ENCODE measurements at places on chromosomes 1 and 21.
A peak's percentile ranks its signal among the peaks of the same experiment; 100 is the strongest.

DNA sequence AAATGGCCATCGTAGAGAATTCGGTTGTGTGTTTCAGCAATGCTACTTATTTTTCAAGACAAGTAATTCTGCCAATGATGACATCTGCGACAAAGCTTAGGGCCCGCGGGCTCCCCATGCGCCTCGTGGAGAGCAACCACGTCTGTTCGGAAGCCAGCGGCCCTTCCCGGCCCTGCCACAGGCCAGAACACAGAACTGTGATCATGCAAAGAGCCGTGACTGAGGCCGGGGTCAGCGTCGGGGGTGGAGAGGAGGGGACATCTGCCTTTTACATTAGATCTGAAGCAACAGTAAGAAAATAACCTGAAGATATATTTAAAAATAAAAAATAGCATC lies 103.7 kb downstream of the PGBD5 start:
- DNase-seq = no peak

DNA sequence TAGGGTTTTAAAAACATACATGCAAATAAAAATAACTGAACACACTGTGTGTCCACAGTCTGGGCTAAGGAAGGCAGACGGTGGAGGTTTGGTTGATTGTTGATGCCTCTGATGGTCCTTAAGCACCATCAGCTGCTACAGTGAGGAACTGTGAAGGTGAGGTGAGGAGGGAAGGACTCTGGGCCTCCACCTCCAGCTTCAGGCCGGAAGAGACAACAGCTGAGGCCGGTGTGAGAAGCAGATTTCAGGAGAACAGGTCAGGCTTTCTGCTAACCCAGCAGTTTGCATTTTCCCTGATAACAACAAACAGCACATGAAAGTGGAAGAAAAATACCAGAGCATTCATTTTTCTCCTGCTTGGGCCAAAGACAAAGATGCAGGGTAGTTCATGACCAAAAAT lies 189.9 kb upstream of the AJAP1 start:
- no peak for DNase-seq

GRCh38 chr21:14403681-14404318 lies 20.9 kb upstream of the HSPA13 start:
- no peak for DNase-seq

DNA sequence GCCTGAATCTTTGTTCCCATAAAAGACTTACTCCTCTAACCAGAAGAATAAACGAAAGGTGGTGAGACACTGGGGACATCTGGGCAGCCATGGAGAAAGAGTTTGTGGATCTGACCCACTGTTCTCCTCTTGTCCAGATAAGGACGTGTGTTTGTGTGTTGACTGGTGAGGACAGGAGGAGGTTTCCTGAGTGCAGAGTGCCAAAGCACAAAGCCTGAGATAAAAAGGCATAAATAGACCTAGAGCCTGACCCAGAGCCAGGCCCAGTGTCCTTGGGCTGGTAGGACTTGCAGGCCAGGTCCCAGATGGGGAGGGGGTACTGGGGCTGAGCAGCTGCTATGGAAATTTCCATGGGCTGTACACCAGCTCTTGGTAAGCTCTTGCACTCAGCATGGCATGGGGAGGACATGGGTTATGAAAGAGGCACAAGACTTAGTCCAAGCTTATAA lies 19.6 kb upstream of the COQ8A start:
- DNase-seq = no peak

GRCh38 chr1:233597489-233597901 lies 16.4 kb upstream of the KCNK1 start:
- DNase-seq = no peak

DNA sequence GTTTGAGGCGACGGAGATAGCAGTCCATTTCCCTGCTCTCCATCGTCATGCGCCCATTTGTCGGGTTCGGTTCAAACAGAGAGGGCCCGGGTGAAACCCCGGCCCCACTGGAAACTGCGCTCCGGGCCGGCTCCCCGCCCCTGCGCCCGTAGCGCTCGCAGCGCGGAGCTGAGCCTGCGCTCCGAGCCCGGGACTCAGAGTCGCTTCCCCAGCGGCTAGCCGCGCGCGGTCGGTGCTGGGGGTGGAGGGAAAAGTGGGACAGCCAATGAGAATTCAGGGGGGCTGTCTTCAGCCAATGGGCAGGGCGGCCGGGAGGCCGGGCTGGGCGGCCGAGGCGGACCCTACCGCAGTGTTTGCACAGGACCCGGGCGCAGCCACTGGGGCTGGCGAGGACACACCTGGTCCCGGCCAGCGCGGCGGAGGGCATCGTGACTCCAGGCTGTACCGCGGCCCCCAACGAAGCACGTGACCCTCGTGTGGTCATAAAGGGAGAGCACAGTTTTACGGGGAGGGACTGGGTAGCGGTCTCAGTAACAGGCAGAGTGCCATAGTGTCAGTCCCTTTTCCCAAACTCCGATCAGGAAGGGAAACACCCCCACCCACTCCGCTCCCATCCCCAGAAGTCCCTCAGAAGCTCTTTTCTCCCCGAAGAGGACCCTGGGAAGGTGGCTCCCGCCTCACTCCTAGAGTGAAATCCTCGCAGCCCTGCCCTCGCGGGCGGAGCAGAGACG lies at the start of gene INKA2:
TSS of gene INKA2 (minus strand) at position 202 of the 731 bp plus-strand sequence. CDS start at position 49, 153 bp downstream.
- peak; percentile 88 for DNase-seq

- DNase-seq = no peak
Measured at GRCh38 chr1:14648391-14648790, 49.9 kb downstream of the KAZN start.

DNA sequence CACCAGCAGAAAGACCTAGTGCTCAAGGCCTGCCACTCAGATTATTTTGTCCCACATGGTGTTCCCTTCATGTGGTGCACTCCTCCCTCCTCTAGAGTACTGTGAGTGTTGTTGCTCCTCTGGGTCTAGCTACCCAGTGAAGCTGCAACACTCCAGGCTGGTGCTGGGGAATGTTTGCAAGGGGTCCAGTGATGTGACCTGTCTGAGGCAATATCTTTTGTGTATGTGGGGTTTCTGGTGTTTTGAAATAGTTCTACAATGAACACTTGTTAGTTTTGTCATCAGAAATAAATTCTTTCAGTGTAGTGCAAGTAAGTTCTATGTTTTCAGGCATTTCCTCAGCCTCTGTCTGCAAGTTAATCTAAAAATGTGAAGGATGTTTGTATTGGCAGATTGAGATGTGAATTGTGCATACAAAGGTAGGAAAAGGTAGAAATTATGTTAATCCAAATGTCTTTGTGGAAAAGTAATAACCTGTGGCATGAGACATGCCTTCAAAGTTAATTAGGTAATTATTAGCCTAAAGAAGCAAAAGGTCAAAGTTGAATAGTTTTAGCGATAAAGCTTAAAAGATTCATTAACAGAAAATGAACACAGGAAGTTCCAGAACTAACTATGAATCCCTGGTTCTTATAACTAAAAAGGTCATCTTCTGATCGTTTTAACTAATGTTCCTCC lies 616.8 kb downstream of the LTN1 start:
- DNase-seq = no peak

DNA sequence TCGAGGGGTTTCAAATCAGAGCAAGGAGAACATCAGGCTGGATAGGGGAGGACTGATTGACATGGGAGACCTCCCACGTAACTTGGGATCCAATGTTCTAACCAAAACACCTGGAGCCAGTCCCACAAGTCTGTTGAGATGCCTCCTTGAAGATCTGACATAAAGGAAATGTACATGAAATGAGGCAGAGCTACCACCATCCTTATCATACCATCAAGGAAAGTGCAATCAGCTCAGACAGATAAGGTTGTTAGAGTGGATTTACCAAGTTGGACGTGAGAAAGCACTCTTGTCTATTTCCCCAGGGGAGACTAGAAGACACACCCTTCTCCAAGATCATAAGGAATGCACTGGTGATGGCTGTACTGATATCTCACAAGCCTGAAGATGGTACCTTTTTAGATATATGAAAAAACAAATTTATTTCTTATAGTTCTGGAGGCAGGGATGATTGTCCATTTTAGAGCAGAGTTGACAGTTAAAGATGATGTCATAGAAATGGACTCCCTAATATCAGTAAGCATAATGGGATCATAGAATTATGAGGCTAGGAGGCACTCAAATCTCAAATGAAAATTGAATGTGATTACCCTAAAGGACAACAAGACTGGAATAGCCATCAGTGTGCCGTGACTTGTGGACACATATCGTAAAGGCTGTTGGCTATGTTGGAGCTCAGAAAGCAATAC lies 129.1 kb upstream of the RAB4A start:
- no peak for DNase-seq

- DNase-seq = no peak
Measured at GRCh38 chr1:203673550-203674411, 47.1 kb downstream of the ATP2B4 start.

DNA sequence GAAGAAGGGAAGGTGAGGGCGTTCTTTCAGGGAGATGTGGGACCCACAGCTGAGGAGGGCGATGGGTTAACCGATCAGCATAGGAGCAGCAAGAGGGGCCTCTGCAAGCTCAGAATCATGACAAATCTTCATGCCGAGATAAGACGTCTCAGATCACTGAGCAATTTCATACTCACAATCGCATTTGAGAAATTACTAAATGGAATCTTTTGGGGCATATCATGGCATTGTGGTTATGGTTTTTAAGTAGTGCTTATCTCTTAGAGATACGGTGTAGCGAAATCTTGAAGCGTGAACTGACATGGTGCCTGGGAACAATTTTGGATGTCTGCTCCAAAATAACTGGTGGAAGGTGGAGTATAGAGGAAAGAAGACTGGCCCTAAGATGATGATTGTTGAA lies 6.2 kb downstream of the TNNT2 start:
- no peak for DNase-seq

DNA sequence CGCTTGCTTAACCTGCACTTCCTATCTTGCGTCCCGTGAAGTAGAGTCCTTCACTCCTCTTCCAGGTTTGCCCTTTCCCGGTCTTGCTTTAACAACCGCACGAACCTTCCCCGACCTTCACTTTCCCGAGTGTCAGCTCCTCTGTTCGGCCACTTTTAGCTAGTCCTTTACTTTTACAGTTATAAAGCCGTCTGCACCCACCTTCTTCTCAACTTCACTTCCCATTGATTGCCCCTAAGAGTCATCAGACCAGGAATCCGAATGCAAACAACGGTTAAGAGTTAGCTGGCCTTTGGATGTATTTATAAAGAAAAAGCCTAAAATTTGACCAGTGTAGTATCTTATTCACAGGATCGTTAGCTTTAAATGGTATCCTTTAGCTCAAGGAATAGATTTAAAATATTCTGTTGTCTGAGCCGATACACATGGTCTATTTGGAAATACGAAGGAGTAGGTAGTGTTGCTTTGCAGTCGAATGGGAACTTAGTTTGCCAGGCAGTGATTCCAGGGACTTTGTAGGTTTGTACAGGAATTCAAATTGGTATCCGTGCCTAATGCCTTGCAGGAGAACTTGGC lies 1.4 kb downstream of the PPP2R5A start:
- DNase-seq = no peak

DNA sequence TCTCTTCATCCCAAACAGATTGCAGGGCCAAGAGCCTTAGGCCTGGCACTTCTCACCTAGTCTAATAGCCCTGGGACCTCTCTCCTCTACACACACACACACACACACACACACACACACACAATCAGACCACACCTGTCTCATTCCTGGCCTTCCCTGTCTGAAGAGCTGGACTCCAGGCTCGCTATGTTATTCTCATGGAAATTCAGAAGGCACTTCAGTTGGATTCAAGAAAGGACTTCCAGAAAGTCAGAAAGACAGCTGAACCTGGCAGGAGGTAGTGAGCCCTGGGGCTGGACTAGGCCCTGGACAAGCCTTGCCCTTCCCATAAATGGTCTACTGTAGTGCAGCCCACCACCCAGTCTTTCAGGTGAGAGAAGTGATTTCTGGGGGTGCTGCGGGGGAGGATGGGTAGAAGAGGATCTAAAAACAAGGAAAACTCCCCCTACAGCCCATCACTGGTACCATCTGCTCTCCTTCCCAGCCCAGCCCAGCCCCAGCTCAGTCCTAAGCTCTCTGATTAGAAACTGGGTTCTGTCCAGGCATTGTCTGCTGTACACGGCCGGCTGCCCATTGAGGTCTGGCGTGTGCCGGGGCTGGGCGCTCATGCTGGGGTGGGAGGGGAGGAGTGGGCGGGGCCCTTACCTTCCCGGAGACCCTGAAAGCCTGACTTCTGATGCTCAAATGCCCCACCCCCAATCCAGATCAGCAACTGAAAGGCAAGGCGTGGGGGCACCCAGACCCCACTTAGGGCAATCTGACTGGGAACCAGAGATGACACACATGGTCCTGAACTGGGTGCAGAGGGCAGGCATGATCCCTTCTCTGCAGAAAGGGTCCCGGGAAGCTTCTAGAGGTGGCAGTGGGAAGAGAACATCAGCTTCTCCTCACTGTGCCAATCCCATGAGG lies 2.5 kb downstream of the KIF21B start:
- DNase-seq = peak; percentile 39

DNA sequence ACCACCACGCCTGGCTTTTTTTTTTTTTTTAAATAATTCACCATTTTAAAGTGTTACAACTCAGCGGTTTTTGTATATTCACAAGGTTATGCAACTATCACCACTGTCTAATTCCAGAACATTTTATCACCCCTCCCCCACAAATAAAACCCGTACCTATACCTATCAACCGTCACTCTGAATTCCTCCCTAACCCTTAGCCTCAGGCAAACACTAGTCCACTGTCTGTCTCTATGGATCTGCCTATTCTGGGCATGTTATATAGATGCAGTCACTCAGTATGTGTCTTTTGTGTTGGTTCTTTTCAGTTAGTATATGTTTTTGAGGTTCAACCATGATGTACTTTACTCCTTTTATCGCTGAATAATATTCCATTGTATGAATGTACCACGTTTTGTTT lies 19.3 kb upstream of the GRHL3 start:
- no peak for DNase-seq

- DNase-seq = no peak
Measured at GRCh38 chr1:9883585-9884449, 26.3 kb downstream of the CTNNBIP1 start.

GRCh38 chr1:113536182-113536780 lies 146.0 kb downstream of the MAGI3 start:
- no peak for DNase-seq

- peak; percentile 76 for DNase-seq
Measured at GRCh38 chr1:51926171-51926812, 47.8 kb upstream of the NRDC start.

GRCh38 chr1:147163019-147163418 lies 9.3 kb downstream of the PRKAB2 start:
- no peak for DNase-seq

GRCh38 chr1:30145723-30146303 lies 577.6 kb downstream of the MATN1 start:
- no peak for DNase-seq

Measured in NCI-H2227 treated with DMSO at 0.1 percent for 48 hours (cell line).